Thyroid gland (tissue), 4 donors: ENCODE measurements at places on chromosomes 5 and 9.
A peak's percentile ranks its signal among the peaks of the same experiment; 100 is the strongest.

GRCh38 chr5:15566306-15566705 lies 66.3 kb downstream of the FBXL7 start:
- DNase-seq = no peak

DNA sequence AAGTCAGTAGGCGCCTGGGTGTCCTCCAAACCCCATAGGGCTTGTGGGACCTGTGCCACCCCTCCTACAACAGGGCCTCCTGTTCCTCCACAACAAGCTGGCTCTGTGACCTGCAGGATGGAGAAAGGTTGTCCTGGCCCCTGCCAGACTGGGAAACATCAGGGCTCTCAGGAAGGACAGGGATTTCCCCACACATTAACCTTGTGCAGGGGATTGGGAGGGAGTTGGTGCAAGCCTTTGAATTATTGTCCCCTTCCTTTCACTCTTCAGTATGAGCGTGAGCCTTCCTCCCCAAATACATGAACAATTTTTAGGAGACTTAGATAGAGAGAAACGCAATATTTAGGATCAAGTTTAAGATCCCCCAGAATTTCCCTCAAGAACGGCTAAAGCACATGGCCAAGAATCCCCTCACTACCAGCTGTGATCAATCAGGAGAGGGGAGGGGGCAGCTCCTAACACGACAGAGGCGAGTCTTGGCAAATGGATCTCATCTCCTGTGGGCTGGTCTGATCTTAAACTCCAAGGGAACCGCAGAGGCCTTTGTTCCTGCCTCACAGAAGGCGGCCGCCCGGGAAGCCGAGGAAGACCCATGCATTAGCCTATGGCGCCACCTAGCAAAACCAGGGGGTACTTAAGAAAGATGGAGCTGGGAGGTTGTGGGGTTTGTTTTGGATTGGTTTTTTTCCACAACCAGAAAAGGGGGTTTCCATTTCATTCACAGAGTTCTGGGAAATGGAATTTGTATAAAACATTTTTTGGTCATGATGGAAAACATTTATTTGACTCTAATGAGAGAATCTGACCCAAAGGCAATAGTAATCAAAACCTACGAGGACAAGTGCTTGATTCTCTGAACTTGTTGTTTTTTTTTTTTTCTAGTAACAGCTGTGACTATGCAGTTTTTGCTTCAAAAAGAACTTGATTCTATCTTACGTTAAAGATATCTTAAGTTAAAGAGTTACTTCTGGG lies 36.1 kb upstream of the OSMR start:
- DNase-seq = peak; percentile 86

DNA sequence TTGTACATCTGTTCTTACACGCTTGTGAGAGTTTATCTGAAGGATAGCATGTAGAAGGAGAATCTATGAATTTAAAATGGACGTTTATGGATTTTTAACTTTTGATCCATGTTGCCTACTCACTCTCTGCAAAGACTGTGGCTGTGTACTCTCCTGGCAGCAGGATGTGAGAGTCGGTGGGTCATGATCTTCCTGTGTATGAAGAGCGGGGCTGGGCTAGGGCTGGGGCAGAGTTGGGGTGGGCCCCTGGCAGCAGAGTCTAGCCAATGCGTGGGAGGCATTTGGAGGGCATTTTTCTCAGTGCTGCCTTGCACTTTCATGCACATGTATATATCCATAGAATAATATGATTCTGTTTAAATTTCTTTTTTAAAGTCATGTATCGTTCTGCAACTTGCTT lies 24.0 kb upstream of the DAB2IP start:
- DNase-seq = no peak

DNA sequence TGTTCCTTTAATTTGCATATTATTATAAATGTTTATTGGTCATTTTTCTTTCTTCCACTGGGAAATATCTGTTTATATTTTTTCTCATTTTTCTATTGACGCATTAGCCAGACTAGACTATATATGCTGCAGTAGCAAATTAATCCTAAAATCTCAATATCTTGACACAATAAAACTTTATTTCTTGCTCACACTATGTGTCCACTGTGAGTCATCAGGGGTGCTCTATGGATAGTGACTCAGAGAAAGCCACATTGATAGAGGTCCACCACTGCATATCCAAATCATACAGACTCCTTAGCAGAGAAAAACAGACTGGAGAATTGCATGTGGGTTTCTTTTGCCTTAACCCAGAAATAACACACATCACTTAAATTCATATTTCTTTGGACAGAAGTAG lies 20.8 kb downstream of the OR1L3 start:
- DNase-seq = no peak

- DNase-seq = peak; percentile 53
Observed at GRCh38 chr9:134410071-134410834, 84.0 kb downstream of the RXRA start.

DNA sequence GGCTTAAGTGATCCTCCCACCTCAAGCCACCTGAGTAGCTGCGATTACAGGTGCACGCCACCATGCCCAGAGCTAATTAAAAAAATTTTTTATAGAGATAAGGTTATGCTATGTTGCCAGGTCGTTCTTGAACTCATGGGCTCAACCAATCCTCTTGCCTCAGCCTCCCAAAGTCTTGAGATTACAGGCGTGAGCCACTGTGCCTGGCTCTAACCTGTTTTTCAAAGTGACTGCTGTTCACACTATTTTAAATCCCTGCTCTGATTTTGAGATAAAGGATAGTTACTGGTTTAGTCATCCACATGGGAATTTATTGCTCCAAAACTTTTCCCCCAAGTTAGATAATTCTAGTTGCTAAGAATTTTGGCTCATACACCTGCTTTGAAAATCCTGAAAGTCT lies 48.2 kb upstream of the MTMR12 start:
- no peak for DNase-seq

DNA sequence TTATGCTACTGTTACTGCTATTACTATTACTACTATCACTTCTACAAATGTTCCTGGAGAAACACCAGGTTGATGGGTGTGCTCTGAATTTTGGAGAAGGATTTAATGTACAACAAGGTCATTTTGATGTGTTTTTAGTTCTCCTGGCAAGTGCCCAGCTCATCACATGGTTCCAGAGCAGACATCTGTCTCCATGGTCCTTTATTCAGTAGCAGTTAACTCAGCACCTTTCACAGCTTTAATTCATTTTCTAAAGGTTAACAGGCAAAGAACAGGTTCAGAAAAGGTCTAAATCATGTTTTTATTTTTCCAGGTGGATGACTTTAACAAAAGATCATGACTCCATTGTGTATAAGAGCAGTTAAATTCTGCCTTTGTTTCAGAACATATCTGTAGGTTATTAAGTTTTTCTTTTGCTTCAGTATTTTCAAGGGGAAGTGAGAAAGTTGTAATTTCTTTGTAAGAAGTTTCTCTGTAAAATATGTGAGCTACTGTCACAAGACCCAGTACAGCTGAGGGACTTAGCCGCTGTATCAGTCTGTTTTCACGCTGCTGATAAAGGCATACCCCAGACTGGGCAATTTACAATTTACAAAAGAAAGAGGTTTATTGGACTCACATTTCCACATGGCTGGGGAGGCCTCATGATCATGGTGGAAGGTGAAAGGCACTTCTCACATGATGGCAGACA lies 41.9 kb downstream of the MTRR start:
- no peak for DNase-seq

GRCh38 chr5:84642795-84643194 lies 258.1 kb upstream of the EDIL3 start:
- no peak for DNase-seq
